Kidney glomerular epithelial cell (primary cell): ENCODE measurements at places on chromosomes 3 and 15.
A peak's percentile ranks its signal among the peaks of the same experiment; 100 is the strongest.

DNA sequence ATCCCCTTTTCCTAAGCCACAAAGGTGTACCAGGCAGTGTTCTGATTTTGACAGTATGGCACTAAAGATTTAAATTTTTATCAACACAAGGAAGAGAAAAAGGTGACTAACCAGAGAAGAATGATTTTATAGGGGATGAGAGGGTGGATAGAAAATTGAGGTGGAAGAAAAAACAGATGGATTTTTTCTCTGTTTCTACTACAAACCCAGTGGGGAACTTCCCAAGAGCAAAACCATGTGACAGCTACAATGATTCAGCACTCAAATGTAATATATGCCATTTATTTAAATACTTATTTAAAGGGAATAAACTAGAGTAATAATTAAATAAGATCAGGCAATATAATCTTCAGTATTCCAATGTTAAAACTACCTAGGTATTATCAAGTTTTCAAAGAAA is 11.1 kb downstream of the DCUN1D1 start:
- peak; percentile 34 for DNase-seq

- no peak for DNase-seq
Measured at GRCh38 chr3:159322322-159322939, 520.6 kb downstream of the MFSD1 start.

DNA sequence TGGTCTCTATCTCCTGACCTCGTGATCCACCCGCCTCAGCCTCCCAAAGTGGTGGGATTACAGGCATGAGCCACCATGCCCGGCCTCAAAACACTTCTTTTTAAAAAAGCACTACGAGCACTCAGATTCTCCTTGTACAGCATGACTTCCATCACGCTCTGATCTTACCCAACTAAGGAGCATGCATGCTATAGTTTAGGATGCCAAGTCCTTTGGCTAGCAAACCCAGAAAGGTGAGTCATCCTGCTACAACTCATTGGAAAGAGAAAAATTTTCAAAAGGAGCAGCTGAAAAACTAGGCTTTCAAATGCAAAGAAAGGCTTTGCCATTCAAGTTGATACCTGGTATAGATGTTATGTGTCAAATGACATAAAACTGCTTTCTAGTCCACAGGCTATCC is 70.3 kb upstream of the PRICKLE2 start:
- DNase-seq = peak; percentile 24

GRCh38 chr15:35507932-35508638 is 37.9 kb downstream of the DPH6 start:
- DNase-seq = no peak

DNA sequence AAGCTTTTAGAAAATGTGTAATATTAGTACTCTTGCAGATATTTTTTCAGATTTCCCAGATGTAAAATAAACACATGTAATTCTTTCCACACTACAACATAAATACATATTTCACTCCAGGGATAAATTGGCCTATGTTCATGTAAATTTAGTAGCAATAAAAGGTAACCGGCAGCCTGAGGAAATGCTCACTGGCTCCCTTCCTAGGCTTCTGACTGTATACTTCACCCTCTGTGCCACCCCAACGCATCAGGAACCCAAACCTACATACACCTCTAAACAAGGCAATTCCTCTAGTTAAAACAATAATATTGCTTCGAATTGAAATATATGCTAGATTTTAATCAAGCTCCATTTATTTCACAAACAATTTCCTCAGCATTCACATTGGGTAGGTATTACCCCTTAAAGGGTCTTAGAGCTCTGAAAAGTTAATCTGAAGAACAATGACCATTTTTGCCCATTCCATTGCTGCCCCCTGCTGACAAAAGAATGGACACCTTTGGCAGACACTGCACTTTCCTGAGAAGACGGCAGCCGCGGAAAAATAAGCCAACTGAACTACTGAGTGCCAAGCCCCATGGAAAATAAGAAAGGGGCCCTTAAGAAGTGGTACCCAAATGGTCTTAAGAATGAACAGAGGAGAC is 212.5 kb downstream of the OSBPL10 start:
- peak; percentile 19 for DNase-seq

DNA sequence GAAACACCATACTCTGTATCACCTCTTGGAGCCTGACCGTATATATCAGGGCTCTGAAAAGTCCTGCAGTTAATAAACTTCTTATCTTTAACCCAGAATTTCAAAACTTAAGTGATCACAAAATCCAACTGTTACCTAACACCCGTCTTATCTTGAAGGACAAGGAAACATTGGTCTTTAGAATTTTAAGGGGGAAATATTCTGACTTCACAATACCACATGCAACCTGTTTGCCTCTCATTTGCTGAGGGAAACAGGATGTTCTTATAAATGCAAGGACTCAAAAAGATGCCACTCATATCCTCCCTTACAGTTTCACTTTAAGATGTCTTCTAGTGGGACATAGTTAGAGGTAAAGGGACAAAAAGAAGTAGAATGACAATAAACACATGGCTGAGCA is 67.9 kb downstream of the CRTC3 start:
- DNase-seq = no peak

GRCh38 chr3:149512073-149512782 is 37.7 kb downstream of the TM4SF4 start:
- peak; percentile 43 for DNase-seq

GRCh38 chr15:41423979-41424659 is 7.2 kb downstream of the RTF1 start:
- DNase-seq = no peak

DNA sequence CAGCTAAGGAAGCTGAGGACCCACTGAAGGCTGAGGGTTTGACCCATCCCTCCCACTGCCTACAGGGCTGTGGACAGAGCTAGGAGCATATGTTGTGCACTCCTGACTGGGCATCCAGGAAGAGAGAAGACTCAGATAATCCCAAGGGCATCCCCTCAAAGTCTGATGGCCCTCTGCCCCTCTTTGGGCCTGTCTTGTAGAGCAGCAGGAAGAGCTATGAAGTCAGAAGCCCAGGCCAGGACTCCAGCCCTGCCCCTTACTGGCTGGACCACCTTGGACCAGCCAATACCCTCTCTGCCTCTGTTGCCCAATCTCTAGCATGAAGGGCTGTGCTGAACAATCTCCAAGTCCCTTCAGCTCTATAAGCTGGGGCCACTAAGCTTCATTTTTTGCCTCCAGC is 210.8 kb downstream of the RPLP1 start:
- DNase-seq = no peak

GRCh38 chr3:163327086-163327485 is 1751.2 kb downstream of the SI start:
- DNase-seq = no peak

DNA sequence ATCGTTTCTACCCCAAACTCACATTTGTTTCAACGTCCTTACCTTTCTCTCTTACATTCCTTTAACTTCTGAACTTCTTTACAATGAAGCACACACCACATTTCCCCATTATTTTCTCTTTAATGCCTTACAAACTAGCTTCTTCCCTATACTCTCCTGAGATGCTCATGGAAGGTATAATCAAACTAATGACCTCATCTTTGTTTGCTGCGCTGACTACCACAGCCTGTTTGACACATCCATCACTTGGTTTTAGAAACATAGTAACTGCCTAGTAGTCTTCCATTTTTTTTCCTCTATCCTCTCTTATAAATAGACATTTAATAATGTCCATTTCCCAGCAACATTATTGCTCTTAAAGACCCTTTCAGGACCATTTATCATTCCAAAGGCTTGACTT is 230.5 kb upstream of the LRTM1 start:
- DNase-seq = no peak

- DNase-seq = peak; percentile 26
Measured at GRCh38 chr15:43792761-43793476, 799 bp downstream of the SERF2 start.

- no peak for DNase-seq
Measured at GRCh38 chr3:155492841-155493240, 199.4 kb upstream of the STRIT1 start.
